ENCODE measurements at places on chromosomes 12 and 14.

GRCh38 chr14:101817501-101818001, 56.0 kb downstream of the PPP2R5C start:
- DNase-seq, result no peak

GRCh38 chr12:9606736-9607372, 862 bp downstream of the KLRB1 start:
- DNase-seq, result no peak

- no peak for DNase-seq
Measured at GRCh38 chr14:105465209-105466031, 9.2 kb upstream of the CRIP2 start.

- DNase-seq, result peak; percentile 6
Measured at GRCh38 chr14:39467889-39468524, 35.8 kb upstream of the FBXO33 start.

- no peak for DNase-seq
Measured at GRCh38 chr14:31703056-31703455, 141.9 kb downstream of the NUBPL start.

- no peak for DNase-seq
Measured at GRCh38 chr12:80892597-80893445, 44.9 kb downstream of the LIN7A start.

DNA sequence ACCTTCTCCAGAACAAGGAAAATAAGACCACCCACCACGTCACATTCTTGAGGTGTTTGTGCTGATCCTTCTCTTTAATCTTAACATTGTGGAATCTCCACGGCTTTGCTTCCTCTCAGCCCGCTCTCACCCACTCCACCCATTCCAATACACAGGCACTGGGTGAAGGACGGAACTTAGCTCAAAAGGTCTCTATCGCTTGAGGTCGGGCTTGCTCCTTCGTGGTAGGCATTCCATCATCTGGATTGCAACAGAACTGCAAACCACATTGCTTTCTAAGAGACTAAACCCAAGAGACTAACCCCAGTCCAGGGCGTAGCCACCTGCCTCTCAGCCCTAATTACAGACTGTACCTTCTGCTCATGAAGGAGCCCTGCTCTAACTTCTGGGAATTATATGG, 24.0 kb upstream of the MDM2 start:
- DNase-seq, result no peak

- DNase-seq, result no peak
Measured at GRCh38 chr12:62724285-62724684, 210.7 kb downstream of the PPM1H start.

DNA sequence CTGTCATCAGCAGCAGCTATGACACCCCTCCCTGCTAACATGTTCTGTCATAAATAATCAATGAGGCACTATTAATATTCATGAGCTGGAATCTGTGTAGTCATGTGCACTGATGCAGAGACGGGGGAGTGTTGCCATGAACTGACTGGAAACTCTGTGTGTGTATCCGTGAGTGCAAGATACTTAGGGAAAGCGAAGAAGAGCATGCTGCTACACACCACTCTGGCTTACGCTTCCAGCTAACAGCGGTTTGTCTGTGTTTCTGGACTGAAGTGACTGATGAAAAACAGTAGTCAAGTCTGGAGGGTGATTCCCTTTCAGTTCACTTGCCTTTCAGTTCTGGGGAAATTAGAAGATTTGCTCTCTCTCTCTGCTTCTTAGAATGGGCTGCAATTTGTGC, 249.4 kb downstream of the PDZRN4 start:
- DNase-seq, result no peak

GRCh38 chr14:93045965-93046704, 69.6 kb downstream of the ITPK1 start:
- DNase-seq, result no peak

GRCh38 chr12:30437044-30437443, 258.6 kb downstream of the IPO8 start:
- DNase-seq, result no peak

DNA sequence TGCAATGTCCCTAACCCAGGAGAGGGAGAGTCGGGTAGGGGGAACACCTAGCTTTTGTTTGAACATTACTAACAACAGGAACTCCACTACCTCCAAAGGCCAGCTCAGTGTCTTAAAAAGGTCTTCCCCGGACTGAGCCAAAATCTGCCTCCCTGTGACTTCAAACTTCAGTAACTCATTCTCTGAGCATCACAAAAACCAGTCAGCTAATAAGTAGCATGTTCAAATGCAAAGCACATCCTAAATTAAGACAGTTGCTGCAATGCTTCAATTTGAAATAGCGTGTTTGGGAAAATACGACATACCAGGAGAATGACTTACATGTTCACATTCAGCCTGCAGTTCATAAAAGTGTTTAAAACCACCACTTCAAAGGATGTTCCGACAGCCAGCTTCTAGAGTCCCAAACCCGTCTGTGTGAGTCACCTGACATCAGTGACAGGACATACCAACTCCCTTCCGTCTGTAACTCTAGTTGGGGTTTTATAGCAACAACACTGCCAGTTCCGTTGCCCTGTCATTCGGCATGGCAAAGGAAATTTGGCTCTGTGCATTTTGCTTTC, 13.0 kb downstream of the ZFP36L1 start:
- no peak for DNase-seq

DNA sequence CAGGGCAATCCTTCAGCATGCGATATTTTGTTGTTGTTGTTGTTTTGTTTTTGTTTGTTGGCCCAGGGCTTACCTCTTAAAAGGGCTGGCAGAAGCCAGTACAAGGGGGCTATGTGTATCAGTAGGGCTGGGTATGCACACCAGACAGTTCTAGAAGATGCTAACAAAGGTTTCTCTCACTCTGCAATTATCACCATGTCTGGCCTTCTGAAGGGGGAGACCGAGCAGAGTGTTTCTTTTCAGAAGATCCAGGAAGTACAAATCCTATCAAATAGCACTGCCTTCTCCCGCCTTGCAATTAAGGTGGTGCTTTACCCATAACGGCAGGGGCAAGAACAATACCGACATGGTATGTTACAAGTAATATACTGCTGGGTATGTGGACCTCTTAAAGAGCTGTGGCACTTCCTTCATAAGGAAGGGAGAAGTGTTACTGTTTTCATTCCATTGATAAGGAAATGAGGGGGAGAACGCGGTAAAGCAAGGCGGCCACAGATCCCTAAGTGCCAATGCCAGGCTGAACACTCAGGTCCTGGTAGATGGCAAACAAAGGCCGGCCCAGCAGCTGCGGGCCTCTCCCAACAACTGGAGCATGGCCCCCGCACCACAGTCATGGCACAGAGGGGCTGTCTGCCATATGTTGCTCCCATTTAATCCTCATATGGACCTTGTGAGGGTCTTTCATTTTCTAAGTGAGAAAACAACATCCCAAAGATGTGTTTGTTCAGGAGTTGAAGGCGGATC, 19.2 kb upstream of the CACNA2D4 start:
- no peak for DNase-seq

DNA sequence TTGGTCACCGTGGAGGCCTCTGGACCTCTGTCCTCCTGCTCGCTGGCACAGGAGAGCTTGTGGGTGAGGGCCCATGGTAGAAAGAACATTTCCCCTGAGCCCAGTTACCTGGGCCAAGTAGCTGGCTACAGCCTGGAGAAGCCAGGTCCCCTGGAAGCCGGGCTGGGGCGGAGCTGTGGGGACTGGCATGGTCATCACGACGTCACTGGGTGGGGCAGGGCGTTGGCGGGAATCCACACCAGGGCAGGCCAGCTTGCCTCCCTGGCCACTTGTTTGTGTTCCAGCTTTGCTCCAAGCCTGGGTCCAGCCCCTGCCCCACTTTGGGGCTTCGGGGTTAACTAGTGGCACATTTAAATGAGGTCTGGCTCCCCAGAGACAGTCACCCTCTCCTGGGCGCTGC, 35.0 kb upstream of the SLC24A4 start:
- DNase-seq, result no peak

- DNase-seq, result no peak
Measured at GRCh38 chr12:101857043-101857558, 20.3 kb upstream of the DRAM1 start.

DNA sequence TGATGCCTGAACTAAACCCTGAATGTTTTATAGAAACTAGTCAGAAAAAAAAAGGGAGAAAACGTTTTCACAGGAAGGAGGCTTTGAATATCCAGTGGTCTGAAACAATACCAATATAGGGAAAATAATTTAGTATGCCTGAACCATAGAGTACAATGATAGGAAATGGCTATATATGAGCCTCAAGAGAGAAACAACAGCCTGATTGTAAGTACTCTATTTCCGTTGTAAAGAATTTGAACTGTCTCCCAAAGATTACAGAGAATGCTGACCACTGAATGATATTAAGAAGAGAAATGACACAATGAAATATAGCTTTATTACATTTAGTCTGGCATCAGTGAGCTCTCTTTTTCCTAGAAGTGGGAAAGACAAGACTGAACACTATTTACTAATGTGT, 5.5 kb upstream of the GABARAPL1 start:
- no peak for DNase-seq

GRCh38 chr12:66118240-66118891, 12.2 kb downstream of the LLPH start:
- DNase-seq, result no peak

DNA sequence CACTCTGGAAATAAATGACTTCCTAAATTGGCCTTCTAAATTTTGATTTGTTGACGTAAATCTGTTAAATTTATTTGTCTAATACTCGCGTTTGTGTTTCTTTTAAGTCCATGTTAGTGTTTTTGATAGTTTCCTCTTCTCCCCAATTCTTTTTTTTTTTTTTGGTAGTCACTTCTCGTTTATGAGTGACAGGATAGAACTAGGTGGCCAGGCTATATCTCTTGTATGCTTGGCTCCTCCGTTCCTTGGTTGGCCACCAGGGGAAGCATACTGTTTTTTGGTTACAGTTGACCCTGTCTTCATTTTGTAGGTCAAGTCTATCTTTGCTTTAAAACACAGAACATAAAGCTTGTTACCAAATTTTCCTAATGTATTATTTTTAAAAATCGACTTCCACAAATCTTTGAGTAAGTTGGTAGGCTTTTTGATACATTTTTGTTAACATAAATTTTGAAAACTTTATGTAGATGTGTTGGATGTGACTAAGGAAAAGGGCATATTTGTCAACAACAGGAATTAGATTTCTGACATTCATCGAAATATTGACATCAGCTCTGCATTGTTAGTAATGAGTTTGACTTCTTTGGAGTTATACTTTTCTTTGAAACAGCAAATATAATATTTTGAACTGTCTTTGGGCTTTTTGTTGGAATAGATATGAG, 2.2 kb downstream of the RCOR1 start:
- DNase-seq, result peak; percentile 49

GRCh38 chr14:60628892-60629291, 20.4 kb downstream of the SIX1 start:
- no peak for DNase-seq

DNA sequence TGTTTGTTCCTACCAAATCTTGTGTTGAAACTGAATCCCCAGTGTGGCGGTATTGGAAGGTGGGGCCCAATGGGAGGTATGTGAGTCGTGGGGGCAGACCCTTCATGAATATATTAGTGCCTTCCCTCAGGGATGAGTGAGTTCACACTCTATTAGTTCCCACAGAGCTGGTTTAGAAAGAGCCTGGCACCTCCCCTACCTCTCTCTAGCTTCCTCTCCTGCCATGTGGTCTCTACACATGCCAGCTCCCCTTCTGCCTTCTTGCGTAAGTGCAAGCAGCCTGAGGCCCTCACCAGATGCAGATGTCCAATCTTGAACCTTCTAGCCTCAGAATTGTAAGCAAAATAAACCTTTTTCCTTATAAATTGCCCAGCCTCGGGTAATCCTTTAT, 105.8 kb downstream of the SPTSSA start:
- no peak for DNase-seq

- DNase-seq, result no peak
Measured at GRCh38 chr12:108888031-108888430, 8.1 kb downstream of the DAO start.

DNA sequence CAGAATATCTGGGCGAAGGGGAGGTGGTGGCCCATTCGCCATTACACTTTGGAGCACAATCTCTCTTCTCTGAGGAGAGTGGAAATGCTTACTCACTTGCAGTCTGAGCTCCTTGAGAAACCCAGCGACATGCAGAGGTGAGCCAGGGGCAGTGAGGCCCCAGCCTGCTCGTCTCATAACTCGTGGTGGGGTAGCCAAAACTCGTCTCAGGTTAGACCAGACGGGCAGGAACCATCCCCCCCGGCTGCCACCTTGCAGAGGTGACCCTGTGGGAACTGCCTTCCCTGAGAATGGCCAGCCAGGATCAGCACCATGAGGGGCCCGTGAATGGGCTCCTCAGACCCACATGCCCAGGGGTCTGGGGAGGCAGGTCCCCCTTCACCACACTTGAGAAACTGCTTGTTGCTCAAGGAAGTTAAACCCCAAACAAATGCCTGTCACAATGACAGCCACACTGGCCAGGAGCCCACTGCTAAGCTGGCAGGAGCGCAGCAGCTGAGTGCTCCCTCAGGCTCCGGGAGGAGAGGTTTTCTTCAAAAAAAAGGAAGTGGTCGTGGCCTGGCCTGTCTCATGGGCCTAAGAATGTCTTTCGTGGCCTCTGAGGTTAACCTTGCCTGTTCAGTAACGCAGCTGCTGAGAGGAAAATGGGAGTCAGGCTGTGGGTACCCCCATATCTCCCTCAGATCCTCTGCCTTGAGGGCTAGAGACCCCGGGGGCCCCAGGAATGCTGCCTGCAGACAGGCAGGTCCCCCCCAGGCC, 9.2 kb upstream of the ALDH2 start:
- DNase-seq, result no peak

DNA sequence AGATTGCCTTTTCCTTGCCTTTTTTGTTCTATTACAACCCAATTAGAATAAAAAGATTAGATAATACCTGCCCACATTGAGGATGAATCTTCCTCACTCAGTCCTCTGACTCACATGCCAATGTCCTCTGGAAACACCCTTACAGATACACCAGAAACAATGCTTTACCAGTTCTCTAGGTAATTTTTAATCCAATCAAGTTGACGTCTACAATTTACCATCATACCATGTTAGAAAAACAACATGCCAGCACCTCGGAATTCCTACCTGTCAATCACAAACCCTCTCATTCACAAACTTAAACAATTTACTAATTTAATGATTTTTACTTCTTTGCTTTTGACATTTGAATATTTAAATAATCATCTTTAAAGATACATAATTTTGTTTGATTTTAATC, 953.8 kb downstream of the TRHDE start:
- DNase-seq, result no peak

DNA sequence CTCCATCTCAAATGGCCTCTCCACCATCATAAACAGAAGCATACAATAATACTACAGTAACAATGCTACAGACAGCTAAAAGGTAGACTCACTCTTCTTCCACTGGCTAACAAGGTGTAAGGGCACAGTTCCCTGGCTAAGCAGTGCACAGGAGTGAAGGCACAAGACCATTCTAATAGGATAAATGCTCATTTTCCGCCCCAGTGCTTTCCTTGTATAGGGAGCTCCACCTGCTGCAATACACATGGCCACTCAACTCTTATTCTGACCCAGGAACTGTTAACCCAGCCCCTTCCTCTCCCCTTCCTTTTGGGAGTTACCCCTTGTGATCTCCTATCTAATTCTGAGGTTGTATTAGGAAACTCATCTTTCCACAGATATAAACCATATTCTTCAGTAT, 124.6 kb downstream of the KCNK10 start:
- DNase-seq, result no peak

DNA sequence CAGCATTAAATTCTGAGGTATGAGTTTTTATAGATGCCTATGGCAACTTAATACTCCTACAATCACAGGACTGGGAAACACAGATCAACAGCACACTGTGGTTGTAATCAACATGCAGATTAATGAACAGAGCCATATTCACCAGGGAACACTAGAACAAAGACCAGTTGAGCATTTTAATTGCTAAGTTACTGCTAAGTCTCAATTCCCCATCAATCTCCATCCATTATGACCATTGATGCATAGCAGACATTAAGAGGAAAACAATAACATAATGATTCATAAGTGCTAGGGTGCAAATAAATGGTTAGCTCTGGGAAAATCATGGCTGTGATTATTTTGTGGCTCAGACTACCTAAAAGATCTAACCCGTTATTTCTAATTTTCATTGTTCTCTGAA, 505.6 kb downstream of the TRHDE start:
- DNase-seq, result no peak

All from stimulated activated CD4-positive, alpha-beta T cell treated with anti-CD3 and anti-CD28 coated beads, TNF-alpha, amount 100 ng/mL, for 48 hours (primary cell).